Osteocyte (in vitro differentiated cells): ENCODE measurements at places on chromosomes 4 and X. TPM values are rescaled to one million over a fixed set of nuclear protein-coding genes. Genes with fewer than 3 reads are reported as not detected.

NLGN3 gene
- 0.51 and 1.1 TPM in 2 replicates for total RNA-seq

GRCh38 chr4:85707611-85708010 lies 232.7 kb downstream of the ARHGAP24 start:
- no peak for DNase-seq

OTC gene
- not detected in 2 replicates for total RNA-seq

- no peak for DNase-seq
Observed at GRCh38 chr4:25489253-25489797, 112.3 kb downstream of the ANAPC4 start.

- DNase-seq: no peak
Observed at GRCh38 chr4:78517050-78517652, 34.4 kb upstream of the ANXA3 start.

DNA sequence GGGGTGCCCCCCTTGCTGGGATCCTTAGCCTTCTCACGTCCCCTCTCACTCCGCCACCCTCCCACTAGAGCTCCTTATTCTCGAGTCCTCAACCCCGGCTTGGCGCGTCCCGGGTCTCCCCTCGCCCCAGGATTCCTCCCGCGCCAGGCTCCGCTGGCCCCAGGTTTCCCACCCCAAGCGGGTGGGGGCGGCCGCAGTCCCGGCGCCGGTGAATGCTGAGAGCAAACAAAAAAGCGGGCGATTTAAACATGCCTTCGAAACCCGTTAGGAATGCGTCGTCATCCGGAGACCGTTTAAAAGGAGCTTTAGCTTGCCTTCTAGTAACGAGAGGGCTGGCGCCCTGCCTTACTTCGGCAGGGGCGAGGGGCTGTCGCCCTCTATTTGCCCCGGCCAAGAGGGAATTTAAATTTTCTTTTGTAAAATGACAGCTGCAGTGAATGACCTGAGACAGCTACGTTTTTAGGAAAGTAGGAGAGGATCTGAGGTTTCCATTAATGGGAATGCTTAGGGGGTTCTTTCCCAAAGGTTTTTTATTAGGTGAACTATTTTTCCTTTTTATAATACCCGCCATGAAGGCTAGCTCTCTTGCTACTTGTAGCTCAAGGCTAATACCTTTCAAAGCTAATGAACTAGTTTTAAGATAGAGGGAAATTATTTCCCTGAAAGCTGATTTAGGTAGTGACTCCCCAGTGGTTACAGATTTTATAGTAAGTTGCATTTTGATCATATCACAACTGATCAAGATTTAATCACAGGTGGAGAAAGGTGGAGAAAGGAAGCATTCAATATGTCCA lies 3.1 kb downstream of the JADE1 start:
- no peak for DNase-seq

DNA sequence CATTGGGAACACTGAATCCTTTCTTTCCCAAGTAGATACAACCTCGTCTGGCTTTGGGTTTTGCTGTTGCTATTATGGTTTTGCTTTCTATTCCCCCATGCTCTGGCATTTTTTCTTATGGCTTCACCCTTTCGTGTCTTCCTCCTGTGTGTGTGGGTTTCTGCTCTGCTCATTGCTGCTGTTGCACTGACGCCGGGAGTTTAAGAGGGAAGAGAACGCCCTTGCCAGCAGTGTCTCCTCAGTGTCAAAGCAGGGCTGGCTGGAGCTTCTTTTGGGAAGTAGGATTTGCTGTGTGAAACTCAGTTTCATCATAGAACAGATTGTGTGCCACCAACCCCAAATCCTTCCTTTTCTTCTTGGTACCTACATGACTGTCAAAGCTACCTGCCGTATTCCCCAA lies 63.7 kb downstream of the CLDN22 start:
- no peak for DNase-seq

PLS3 gene
- total RNA-seq: 530 and 547 TPM in 2 replicates

DNA sequence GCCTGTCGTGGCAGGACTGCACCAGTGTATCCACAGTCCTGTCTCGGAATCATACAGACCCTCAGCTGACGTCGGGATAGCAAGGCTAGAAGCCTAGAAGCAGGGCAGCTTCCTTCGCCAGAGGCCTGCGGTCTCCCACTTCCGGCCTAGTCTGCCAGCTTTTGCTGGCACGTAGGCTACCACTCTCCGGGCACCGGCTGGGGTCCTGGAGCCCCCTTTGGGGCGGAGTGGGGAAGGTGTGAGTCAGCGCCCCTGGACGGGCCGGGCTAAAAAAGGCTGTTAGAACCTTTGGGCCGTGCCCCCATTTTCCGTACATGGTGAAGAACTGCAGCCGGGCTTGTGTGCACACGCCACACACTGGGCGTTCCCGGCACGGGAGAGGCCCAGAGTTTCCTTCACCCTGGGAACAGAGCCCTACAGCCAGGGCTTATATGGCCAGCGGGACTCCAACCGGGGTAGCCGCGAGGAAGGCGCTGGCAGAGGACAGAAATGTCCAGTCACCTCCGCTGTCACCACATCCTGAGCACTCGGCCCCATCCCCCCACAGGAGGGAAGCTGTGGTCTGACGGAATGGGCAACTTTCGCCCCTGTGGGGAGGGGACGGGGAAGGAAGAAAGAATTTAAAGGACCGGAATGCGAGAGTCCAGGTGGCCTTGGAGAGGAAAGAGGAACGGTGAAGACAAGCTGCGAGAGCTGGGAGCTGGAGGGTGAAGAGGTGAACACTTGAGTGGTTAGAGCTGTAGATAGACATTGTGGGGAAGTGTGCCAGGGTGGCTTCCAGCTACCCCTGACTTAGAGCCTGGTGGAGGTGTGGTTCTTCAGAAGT lies 4.6 kb downstream of the MAGIX start:
- DNase-seq: no peak

GRCh38 chr4:26139310-26139924 lies 181.4 kb upstream of the RBPJ start:
- no peak for DNase-seq

TDO2 gene
- total RNA-seq: not detected in 2 replicates

FABP2 gene
- 0.13 TPM in 1 of 2 replicates, not detected in the other for total RNA-seq

DNA sequence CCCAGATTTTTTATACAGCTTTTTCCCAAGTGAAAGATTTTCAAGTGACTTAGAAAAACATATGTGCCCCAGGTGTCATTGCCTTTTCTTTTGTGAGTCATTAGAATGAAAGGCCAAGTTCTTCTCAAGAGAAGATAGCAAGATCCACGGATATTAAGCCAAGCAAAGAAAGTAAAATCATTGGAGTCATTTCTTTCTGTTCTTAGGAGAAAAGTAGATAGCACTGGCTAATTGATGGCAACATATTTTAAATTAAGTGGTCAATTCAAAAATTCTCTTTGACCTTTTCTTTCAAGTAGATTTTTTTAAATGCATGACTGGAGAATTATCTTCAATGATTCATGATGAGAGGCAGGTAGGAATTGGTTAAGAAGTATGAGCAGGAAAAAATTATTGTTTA lies 94.4 kb downstream of the HHIP start:
- DNase-seq: no peak

HAND2 gene
- total RNA-seq: not detected in 2 replicates

NSD2 gene
- 63.4 and 66.4 TPM in 2 replicates for total RNA-seq

IBSP gene
- total RNA-seq: not detected in 2 replicates

GRCh38 chr4:113976741-113977525 lies 2.5 kb downstream of the ARSJ start:
- DNase-seq: no peak

FATE1 gene
- total RNA-seq: not detected in 2 replicates

GRCh38 chr4:145097331-145097820 lies 620 bp downstream of the ANAPC10 start:
- no peak for DNase-seq

DNA sequence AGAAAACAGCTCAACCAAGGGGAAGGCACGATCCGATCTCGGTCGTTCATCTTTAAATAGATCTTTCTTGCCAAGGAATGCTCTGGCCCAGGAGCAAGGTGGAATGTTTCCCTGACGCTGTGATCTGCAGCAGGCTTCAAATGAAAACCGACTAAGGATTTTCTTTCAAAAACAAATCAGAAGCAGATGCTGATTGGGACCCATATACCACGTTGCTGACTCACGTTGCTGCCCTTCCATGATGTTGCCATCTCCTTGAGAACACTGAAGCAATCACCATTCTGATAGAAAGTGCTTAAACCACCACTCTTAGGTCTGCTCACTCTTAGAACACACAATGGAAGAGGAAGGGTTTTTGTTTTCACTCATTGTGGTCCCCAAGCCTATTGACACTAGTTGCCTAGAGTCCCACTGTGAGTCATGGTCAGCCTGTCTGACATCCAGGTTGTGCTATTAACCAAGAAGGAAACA lies 26.1 kb downstream of the LAMTOR3 start:
- no peak for DNase-seq

DNA sequence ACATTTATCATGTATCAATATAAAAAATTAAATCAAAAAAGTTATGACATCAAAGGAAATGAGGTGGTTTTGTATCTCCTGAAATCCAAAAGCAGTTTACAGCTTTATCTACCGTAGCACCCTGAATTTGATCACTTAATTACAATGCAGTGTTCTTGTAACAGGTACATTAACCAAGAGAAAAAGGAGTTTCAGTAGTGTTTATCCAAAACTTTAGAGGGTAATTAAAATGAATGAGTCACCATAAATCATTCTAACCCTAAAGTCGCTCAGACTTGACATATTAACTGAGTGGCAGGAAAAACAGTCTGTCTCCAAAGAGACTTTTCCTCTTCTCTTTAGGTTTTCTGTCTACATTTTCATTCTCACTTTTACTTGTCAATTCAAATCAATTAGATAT lies 907.6 kb upstream of the EPHA5 start:
- no peak for DNase-seq

DNA sequence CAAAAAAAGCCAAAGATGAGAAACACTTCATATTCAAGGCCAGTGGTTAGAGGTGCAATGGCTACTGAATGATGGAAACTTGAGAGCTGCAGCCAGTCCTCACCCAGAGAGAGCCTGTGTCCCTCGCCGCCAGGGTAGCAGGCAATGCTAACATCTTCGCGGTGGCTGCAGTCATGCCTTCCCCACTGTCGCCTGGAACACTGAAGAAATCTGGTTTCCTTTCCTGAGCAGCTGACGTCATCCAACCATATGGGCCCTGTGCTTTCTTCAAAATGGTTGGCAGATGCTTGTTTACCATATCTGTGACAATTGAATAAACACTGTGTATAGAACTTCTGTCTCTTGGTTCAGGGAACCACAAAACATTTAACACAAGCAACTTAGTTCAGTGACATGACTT lies 39.7 kb downstream of the PRSS12 start:
- no peak for DNase-seq

- no peak for DNase-seq
Observed at GRCh38 chr4:185830263-185830994, 18.4 kb upstream of the SORBS2 start.

DNA sequence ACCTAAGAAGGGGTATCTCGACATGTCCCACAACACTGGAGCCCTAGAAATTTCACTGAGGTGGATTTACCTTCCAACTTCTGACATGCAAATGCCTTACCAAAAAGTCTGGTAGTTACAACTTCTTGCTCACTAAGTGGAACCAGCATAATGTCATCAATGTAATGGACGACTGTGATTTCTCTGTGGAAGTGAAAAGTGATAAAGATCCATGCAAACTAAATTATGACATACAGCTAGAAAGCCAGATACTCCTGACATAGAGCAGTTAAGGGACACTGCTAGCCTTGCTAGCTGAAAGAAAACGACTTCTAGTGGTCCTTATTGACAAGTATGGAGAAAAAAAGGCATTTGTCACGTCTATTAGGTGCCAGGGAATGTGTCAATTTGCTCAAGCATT lies 191.1 kb downstream of the MAB21L2 start:
- no peak for DNase-seq
